Glomerular endothelial cell (primary cell): ENCODE measurements at places on chromosomes 16 and 17.

DNA sequence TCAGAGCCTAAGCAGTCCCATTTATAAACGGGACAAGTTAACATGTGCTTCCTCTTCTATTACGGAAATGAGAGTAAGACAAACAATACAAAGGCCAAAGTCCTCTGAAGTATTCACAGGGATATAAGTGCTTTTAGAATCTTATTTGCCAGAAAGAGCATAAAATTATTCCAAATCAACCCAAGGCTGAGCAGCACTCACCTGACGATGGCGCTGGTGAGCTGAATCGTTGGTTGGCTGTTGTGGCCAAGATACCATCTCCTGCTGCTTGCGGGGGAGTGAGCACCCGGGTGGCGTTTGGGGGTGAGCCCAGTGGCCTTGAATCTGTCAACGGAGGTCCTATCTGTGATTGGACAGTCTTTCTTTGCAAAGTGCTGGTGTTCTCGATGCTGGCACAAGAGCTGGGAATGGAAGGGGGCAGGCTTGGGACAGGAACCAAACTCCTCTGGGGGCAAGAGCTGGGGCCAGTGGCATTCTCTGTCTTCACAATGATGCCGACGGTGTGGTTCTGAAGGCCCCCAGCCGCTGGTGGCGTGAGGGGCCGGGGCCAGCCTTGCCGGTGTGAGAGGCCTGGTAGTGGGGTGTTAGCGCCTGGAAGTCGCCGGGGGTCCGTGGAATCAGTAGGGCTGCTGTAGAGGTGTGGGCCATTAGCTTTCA lies 9.5 kb upstream of the DHRS13 start:
- DNase-seq, result no peak

GRCh38 chr17:17120294-17120693 lies 78.0 kb downstream of the MPRIP start:
- DNase-seq, result no peak

DNA sequence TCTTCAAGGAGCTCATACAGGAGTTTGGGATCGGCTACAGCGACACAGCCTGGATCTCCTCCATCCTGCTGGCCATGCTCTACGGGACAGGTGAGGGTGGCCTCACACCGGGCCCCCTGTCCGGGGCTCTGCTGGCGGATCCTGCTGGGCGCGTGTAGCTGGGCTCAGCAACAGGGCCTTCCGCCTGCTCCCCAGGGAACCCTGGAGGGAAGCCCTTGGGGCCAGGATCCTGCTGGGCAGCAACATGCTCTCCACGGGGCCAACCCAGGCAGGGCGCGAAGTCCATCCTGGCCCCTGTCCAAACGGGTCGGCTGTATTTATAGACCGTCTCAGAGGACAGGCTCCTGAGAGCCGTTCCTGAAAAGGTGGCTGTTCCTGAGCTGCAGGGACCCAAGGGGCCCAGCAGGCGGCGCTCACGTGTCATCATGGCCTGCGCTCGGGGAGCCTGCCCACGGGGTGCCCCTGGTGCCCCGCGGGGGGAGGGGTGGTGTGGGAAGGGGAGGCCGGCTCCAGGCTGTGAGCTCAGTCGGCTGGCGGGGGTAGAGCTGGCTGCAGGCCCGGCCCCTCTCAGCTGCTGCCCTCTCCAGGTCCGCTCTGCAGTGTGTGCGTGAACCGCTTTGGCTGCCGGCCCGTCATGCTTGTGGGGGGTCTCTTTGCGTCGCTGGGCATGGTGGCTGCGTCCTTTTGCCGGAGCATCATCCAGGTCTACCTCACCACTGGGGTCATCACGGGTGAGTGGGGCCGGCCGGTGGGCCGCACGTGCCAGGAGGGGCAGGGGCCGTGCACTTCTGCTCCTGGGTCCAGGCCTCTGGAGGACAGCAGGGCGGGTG lies 7.5 kb downstream of the SLC16A3 start:
- no peak for DNase-seq

DNA sequence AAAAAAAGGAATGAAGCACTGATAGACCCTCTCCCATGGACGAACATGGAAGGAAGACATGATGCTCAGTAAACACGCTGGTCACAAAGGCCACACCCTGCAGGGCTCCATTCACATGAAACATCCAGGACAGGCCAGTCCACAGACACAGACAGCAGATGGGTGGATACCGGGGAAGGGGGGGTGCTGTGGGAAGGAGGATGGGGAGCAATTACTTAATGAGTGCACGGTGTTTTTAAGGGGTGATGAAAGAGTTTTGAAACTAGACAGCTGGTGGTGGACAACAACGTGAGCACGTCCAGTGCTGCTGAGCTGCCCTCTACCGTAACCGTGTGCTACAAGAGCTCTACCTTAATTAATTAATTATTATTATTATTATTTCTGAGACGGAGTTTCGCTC lies 6.0 kb upstream of the SLC16A3 start:
- DNase-seq, result no peak

DNA sequence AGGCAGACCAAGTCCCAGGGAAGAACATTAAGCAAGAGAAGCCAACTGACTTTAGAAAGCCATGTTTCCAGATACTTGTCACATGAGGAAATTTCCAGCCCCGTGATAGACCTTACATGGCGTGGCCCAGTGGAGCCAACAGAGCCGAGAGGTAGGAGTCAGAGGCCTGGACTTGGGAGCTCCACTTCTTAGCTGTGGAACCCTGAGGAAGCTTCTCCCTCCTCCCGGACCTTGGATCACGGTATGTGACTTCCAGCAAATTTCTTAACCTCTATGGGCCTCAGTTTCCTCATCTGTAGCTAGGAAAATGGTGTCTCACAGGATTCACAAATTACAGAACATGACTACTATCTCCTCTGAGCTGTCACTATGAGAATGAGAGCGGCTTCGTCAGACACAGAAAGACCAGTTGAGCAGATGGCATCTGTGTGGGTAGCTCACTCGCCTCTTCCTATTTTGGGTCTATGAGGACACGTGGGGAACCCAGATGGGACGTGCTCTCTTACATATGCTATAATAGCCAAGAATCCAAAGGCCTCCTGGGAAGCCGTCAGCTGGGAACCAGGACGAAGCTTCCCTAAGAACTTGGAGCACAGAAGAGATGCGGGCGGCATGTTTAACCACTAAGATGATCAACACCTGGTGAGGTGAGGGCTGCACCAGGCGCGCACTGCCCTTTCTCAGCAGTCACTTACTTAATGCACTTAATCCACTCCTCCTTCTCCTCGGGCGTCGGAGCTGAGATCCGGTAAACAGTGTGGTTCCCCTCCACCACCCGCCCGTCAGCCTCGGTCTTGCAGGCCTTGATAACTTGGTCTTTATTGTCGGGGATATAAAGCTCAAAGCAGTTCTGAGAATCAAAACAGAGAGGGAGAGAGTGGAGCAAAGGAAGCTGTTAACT lies 102.3 kb downstream of the CYTH1 start:
- no peak for DNase-seq

GRCh38 chr16:65176603-65177002 lies 54.7 kb upstream of the CDH11 start:
- DNase-seq, result no peak

DNA sequence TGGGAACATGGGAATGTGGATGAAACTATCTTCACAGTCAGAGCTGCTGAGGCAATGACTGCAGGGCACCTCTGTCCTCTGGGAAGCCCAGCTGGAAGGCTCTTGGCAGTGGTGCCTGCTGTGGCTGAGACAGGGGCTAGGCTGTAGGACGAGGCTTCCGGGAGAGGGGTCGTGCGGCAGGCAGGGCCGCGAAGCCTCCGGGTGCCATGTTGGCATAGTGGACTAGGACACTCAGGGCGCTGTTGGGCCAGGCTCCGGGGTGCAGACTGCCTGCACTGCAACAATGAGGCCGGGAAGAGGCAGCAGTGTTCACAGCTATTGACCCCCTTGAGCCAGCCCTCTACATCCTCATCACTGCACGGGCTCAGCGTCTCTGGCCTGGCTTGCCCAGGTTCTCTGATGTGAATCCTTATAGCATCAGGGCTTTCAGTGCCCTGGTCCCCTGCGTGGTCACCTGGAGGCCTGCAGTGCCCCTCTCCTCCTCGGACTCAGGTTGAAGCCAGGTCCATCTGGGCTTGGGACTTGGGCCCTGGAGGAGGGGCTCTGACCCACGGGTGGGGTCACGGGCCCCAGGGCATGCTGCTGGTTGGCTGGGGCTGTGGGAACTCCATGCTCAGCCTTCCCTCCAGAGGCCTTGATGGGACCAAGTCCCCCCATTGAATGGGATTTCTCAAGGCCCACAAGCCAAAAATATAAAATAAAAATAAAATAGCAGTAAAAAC lies 91.6 kb downstream of the TNFRSF13B start:
- no peak for DNase-seq

DNA sequence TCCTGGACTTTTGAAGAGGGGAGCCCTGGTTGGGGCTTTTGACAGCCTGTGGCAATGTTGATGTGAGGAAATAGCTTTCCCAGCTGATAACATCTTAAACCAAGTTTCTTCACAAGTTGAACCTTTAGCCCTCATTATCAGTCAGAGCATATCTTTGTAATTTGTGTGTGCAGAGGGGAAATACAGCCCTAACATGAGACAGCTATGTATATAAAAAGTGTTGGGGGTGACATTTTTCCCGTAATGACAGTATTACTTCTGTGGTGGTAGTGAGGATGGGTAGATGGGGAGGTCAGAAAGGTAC lies 221.1 kb downstream of the FTO start:
- no peak for DNase-seq

DNA sequence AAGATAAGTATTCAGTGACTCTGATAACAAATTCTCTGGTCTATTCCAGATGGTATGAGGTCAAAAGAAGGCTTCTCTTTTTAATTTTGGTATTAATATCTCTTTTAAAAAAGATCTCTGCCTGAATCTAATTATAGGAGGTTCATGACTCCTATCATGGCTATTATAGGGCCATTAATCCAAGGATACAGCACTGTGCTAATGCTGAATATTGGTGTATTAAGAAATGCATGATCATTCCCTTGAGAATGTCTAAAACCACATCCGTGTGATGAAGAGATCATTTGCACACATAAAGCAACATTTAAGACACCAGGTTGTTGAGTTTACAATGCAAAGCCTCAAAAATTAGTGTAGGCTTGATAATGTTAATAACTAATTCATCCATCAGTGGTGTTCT lies 160.4 kb upstream of the MON1B start:
- no peak for DNase-seq

DNA sequence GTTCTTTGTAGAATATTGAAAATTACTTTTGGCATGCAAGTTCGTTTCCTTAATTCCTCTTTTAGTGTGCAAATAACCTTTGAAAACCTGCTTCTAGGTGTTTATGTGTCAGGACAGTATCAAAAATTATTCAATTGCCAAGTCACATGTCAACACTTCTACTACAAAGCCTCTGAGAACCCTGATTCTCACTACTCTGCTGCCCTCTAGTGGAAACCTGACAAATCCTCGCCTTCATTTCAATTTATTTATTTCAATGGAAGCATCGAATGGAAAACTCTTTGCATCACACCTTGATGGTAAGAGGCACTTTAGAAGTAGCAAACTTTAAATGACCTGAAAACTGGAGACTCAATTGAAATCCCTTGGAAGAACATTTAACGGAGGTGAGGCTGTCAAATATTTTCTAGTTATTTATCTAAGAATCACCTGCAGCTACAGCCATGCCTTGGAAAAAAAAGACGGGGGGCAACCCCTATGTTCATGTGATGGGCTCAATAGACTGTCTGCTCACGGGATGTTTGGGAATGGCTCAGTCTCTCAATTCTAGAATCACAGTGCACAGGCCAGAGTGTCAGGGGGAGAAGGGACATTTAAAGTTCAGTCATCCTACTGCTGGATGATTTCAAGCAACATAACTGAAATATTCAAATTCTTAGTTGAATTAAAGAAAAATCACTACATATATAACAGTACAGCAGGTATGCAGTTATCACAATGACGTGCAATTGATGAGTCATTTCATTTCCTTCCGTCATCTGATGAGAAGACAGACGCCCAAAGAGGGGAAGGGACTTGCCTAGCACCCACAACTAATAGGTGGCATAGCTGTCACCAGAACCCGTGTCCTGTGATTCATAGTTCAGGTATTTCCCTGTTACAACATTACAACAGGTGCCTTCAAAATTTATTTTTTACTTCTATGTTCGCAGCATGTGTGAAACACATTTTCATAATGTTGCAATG lies 563.9 kb downstream of the TOX3 start:
- DNase-seq, result peak; percentile 20

DNA sequence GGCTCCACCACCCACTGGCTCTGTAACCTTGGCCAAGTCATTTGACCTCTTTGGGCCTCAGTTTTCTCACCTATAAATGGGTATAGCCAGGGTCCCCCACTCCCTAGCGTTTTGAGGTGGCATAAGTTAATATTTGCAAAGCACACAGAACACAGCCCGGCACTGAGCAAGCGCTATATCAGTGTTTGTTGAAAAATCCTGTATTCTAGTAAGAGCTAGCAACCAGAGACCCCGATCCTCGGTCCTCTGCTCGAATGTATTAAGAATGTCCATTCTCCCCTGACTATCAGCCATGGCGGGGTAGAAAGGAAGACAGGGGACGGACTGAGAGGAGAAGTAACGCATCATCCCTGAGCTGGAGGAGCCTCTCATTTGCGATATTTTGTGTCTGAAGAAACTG lies 131.2 kb downstream of the IRF8 start:
- DNase-seq, result no peak

DNA sequence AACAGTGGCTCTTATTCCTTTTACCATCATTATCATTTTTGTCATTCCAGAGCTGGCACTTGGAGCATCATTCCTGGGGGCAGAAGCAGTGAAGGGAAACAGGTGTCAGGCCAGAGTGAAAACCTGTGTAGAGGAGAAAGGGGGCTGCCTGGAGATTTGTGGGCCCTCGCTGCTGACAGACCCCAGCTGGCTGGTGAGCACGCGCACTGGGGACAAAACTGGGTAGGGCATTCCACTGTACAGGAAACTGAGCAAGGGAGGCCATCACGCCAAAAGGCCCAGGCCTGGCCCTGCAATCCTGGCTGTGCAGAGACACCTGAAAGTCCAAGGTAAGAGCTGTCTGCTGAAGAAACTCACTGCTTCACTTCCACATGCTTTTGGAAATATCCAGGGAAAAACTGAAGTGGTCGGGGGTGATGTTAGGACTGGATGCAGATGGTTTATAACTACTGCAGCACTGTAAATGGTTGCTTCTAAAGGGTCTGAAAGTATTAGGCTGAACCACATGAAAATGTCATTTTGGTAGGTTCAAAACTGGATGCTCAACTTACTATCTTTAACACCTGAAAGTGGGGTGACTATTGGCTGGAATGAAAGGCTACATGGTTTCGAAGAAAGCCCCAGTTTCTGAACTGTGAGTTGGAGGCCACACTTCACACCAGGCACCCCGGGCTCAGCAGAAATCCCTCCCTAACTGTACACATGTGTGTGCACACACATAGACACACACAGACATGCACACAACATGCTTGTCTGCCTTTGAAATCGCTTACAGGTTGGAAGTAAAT lies 225.0 kb downstream of the C16orf78 start:
- DNase-seq, result no peak

- DNase-seq, result no peak
Observed at GRCh38 chr16:27341549-27341948, 27.8 kb downstream of the IL4R start.

DNA sequence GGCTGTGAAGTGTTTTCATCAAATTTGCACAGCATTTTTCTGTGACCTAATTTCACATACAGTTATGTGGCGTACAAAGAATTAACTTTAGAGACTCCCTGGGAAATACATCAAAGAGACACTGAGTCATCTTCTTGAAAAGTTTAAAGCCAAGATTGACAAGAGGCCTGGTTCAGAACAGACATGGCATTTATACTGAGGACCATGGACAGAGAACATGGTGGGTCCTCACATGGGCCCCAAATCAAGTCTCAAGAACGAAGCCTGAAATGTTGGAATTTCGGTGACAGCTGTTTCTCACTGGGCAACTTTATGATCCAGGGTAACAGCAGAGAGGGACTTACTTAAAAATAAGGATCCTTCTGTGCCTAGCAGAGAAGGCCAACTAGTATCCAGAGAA lies 311.5 kb upstream of the KCNJ16 start:
- DNase-seq, result no peak
